Foreskin fibroblast (primary cell): ENCODE measurements at places on chromosomes 11 and 22.

- peak; percentile 15 for DNase-seq
These were observed 22.3 kb downstream of the DHCR7 start for GRCh38 chr11:71425860-71426259.

- no peak for DNase-seq
These were observed 7.1 kb upstream of the APOBEC3H start for GRCh38 chr22:39089928-39090327.

DNA sequence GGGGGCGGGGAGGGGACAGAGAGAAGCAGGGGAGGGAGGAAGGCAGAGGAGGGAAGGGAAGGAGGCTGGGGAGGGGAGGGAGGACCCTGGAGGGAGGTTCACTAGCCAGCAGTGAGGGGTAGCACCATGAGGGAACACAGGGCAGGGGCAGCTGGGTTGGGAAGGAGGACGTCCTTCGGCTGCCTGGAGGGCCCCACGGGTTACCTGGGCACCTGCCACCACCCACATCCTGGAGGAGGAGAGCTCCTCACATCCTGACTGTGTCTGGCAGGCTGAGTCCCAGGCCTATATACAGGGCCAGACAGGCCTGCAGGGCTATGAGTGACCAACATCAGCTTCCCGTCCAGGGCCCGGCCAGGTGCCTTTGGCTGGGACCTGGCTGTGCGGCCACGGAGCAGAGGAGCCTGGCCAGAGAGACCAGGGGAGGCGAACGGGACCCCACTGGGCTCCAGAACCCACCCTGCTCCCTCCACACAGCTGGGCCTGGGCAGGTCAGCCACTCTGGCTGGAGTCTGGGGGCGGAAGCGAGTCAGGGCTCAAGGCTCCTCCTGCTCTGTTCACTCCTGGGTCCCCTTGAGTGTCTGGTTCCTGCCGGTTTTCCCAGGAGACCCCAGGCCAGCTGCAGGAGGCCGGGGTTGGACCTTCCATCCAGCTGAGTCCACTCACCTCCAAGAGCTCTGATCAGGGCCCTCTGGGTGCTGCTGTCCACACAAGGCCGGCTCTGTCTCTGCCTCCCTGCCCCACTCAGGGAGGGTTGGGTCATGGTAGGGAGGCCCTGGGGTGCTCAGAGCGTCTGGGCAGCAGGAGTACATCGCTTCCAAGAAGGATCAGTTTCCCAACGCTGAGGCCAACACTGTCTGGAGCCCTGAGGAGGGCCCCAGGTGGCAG is 677.7 kb downstream of the BRD1 start:
- DNase-seq, result no peak

DNA sequence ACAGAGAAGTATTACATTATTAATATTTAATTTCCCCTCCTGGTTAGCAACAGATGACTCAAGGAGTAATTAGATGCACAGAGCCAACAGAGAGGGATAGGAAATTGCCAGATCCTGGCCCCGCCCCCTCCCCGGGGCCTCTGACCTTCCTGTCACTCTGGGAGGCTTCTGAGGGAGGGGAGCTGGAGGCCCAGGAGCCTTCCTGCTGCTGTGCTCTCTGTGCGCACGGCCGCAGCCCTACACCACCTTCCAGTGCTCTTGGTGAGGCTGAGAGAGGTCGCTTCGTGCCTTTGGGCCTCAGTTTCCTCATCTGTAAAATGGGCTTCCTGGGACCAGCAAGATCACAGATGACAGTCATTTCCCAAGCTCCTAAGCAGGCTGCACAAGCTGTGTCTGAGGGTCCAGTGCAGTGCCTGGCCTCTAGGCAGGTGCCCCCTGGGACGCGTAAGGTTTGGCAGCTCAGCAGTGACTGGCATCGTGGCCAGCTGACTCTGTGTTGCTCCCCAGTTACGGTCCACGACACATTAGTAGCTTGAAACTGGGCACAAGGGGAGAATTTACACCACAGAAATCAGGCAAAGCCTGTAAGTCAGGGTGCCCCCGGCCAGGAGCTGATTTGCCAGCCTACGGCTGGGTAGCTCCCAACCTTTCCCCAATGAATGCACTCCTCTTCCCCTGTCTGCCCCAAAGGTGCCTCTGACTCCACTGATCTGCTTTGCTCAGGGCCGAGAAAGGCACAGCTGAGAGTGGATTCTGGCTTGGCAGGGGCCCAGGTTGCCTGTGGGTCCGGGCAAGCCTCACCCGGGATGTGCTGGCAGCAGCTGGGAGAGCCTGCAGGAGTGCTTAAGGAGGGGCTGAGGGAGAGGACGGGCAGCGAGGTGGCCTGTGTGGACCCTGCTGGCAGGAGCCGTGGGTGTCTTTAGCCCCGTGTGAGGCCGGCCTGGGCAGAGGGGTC is 2.3 kb downstream of the ADORA2A start:
- peak; percentile 34 for DNase-seq

DNA sequence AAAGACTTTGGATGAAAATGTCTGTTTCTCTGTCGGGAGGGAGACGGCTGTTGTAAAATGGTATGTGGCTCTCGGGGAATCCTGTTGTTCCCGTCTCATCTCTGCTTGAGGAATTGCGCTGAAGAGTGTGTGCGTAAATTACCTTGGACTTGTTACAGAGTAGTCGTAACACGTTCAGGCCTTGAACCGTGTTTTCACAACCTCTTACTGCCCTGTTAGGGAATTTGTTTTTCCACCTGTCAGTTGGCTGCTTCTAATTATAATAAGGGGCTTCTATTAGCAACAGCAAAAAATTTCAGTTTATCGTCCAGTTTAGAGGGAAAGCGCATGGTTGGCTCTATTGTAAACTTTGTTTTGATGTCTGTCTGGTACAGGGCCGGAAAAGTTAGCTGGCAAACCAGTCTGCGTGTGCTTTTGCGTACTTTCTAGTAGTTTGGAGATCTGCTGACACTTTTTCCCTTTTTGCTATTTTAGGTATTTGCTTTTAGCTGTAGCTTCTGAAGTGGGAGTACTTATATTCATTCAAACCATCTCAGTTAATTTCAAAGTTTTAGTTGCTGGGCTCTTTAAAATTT is 1.5 kb downstream of the HIPK3 start:
- DNase-seq, result no peak

- peak; percentile 80 for DNase-seq
These were observed at the start of gene AQP11 for GRCh38 chr11:77589521-77590193. TSS of gene AQP11 (plus strand) at chr11:77589953. CDS start at chr11:77589993, 40 bp downstream.

GRCh38 chr11:89235976-89236375 is 58.3 kb downstream of the TYR start:
- no peak for DNase-seq

DNA sequence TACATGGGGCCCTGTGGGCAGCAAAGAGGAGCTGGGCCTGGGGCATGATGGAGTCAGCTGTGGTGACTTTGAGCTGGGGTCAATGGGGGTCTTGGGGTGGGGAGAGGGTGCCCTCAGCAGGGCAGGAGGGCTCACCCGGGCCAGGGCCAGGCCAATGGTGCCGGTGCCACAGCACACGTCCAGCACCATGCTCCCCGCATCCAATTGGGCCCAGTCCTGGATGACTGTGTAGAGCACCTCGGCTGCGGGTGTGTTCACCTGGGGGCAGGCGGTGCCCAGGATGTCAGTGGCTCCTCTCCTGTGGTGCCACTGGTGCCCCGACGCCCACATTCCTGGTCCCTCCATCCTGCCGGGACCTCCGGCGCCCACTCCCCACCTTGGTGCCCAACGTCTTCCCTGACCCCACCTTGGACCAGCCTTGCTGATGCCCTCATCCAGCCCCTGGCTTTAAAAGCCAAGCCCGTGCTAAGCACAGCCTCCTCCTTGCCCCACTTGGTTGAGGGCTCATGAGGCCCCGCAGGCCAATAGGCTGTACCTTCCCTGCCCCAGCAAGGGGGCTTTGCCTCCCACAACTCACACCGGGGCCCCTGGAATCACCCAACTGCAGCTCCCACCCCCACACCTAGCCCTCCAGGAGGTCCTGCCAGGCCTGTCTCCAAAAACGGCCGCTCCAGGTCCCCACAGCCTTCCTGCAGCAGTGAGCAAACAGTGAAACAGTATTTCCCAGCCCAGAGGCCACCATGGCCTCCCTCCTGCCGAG is 2.2 kb upstream of the RANBP1 start:
- no peak for DNase-seq

- DNase-seq, result no peak
These were observed 2.1 kb downstream of the ANKRD42 start for GRCh38 chr11:83195649-83196048.

DNA sequence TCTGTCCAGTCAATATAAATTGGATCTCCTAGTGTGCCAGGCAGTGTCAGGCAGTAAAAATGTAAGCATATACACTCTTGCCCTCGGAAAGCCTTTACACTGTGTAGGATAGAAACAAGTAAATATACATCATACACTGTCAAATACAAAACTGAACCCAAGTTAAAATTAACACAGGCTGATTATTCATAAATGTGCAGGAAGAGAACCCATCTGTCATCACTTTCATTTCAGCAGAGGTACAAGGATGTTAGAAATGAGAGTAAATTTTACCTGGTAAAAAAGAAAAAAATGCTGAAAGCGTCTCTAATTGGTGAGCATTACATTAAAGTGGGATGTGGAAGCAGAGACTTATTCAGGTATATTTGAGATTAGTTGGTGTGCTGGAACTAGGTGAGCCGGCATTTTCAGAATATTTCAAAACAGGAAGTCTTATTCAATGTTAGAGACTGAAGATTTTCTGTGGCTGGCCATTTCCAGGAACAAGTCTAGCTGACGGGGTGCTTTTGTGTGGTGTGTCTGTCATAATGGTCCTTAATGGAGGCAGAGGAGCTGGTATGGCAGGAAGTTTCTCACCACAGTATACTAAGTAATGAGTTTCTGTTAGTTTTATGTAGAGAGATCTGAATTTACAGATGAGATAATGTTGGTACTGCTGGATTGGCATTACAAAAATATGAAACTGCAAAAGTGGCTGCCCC is 192.6 kb downstream of the CASP12 start:
- no peak for DNase-seq

DNA sequence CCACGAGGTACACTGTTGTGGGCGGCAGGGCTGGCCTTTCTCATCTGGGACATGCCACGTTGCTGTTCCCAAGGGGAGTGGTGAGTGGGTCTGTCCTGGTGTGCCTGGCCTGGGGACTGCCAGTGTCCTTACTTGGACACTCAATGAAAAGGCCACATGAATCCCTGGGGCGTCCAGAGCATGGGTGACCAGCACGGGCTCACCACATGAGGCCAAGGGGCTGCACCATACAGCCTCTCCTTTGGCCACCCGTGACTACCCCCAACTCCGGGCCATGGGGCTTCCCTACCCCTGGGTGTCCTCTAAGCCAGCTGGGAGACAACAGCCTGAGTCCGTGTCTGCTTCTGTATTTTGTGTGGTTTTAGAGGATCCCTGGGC is 20.2 kb upstream of the TXNRD2 start:
- no peak for DNase-seq

DNA sequence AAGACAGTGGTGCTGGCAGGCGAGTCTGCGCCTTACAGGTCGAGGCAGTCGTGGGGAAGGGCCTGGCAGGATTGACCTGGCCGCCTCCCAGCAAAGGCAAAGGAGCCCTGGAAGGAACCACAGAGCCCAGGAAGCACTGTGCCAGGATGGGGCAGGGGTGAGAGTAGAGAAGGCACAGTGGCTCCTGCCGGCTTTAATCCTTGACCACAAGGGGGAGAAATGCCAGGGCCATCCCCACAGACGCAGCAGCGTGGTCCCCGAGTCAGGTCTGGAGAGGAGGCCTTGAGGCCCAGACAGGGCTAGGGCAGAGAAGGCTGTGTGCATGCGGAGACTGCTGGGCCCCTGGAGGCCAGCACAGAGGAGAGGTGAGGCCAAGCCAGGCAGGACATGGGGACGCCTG is 9.9 kb upstream of the NDUFS8 start:
- DNase-seq, result no peak

DNA sequence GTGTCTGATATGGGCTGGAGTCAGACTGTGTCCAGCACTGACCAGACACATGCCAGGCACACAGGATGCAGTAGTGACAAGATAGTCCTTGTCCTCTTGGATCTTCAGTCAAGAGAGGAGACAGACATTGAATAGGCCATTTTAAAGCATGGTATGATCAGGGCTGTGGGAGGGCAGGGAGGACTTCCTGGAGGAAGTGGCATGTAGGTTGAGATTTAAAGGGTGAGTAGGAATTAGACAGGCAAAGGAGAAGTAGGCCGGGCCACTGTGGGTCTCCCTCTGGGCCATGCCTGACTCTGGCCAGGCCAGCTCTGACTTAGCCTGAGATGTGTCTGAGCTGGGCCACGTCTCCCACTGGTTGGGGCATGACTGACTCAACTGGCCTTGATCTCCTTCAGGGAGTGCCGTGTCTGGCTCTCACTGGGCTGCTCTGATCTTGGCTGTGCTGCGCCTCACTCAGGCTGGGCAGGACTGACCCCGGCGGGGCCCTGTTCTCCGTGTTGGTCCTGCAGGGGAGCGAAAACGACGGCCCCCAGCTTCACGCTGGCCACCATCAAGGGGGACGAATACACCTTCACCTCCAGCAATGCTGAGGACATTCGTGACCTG is 71.2 kb downstream of the MYO7A start:
- no peak for DNase-seq
